ENCODE measurements at places on chromosomes 6 and 20. TPM values are rescaled to one million over a fixed set of nuclear protein-coding genes. Genes with fewer than 3 reads are reported as not detected.

EPHA7 gene
- total RNA-seq: not detected

DEFB132 gene
- total RNA-seq: not detected

E2F1 gene
- 1.6 TPM for total RNA-seq

MICAL1 gene
- 106 TPM for total RNA-seq

PRR3 gene
- 10.3 TPM for total RNA-seq

ZBTB24 gene
- total RNA-seq: 10.4 TPM

DYNLRB1 gene
- total RNA-seq: 40.3 TPM

SAMD3 gene
- 24.3 TPM for total RNA-seq

RPRD1B gene
- 54.8 TPM for total RNA-seq

ZNF335 gene
- total RNA-seq: 74.6 TPM

CCM2L gene
- not detected for total RNA-seq

DNA sequence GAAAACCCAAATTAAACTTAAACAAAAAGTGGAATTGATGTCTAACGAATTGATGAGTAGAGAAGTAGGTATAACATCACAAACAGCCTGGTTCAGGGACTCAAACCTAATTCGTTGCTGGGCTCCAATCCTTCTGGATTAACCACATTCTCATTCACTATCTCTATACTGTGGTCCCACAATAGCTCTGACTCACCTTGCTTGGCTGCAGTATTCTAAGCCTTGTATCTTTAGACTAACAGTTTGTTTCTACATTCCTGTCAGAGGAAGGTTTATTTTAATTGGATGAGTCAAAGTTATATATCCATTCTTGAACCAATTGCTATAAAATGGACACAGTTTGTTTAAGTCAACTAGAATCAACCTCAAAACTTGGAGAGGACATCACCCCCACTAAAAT lies 530.5 kb upstream of the PTCHD4 start:
- no peak overlapping the region for H3K4me3 ChIP-seq
- H3K4me1 ChIP-seq: no peaks in the 10 kb centered on the region
- H3K36me3 ChIP-seq: no peaks in the 10 kb centered on the region
- no peak for DNase-seq
- H3K27me3 ChIP-seq: no peaks in the 10 kb centered on the region

- DNase-seq: peak; percentile 24
- no peak overlapping the region for H3K27ac ChIP-seq
- H3K36me3 ChIP-seq: no peaks in the 10 kb centered on the region
- no peak overlapping the region for H3K4me3 ChIP-seq
- H3K4me1 ChIP-seq: peaks cover 50% of the 10 kb centered on the region
Observed at GRCh38 chr20:21105429-21106170, 558 bp downstream of the LINC00237 start.

GRCh38 chr20:47506850-47507249 lies 5.2 kb downstream of the NCOA3 start:
- no peak overlapping the region for H3K4me3 ChIP-seq
- peaks cover 6% of the 10 kb centered on the region for H3K36me3 ChIP-seq
- H3K27ac ChIP-seq: no peak overlapping the region
- no peaks in the 10 kb centered on the region for H3K27me3 ChIP-seq

- DNase-seq: no peak
- no peaks in the 10 kb centered on the region for H3K27me3 ChIP-seq
- no peaks in the 10 kb centered on the region for H3K4me1 ChIP-seq
- no peak overlapping the region for H3K4me3 ChIP-seq
- H3K36me3 ChIP-seq: no peaks in the 10 kb centered on the region
Observed at GRCh38 chr6:20260360-20260759, 48.1 kb upstream of the MBOAT1 start.

GRCh38 chr6:81762132-81762531 lies 9.7 kb upstream of the TENT5A start:
- no peak for DNase-seq
- no peaks in the 10 kb centered on the region for H3K27me3 ChIP-seq
- H3K4me1 ChIP-seq: no peaks in the 10 kb centered on the region
- H3K27ac ChIP-seq: no peak overlapping the region

DNA sequence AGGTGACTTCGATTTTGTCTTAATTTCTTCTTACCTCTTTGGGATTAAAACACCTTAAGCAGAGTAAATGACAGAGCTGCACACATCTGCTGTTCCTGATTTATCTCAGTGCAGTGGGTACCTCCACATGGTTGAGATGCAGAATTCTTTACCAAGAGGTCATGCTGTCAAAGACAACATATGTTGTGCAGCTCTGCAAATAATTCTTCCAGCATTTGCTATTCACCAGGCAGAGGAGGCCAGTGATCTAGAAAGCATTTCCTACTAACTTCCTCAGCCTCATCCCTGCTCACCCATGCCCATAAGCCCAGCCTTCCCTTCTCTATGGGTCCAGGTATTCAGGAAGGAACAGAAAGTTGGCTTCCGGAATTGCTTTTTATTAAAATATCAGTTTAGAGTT lies 109.3 kb downstream of the THBS2 start:
- H3K4me1 ChIP-seq: no peaks in the 10 kb centered on the region
- no peak overlapping the region for H3K27ac ChIP-seq
- no peak for DNase-seq
- no peak overlapping the region for H3K4me3 ChIP-seq

DNA sequence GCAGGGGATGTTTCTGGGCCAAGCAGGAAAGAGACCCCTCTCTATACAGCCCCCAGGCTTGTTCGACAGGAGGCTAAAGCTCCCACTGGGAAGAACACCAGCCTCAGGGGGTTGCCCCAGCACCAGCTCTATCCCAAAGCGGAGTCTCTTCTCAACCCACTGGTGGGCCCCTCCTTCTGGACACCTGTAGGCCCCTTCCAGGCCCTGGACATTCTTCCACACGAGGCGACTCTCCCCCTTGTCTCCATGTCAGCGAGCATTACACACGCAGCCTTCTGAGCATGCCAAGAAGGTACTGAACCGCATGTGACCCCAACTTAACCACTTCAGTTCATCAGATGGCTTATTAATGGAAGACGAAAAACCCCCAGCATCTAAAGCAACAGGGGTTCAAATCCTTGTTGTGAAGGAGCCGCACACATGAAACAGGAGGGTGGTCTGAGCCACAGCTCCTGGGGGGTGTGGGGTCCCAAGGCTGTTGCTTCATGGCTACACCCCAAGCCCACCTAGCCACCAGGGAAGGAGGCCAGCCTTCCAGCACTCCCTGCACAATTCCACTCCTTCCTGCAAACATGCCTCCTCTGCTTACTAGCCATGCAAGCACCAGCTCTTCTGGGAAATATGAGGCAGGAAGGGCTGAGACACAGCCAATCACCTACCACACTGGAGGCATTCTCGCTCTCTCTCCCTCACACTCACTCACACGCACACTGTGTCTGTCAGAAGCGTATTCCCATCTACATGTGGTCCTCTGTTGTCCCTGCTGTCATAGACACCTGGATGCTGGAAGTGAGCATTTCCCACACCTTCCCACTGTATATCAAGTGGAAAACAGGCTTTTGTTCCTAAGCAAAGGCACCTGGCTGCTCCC lies 104.5 kb downstream of the NOL4L start:
- no peak overlapping the region for H3K4me3 ChIP-seq
- no peak overlapping the region for H3K27ac ChIP-seq
- peaks cover 4% of the 10 kb centered on the region for H3K36me3 ChIP-seq

- no peak overlapping the region for H3K27ac ChIP-seq
- H3K36me3 ChIP-seq: no peaks in the 10 kb centered on the region
- no peak for DNase-seq
- no peak overlapping the region for H3K4me3 ChIP-seq
- no peaks in the 10 kb centered on the region for H3K27me3 ChIP-seq
Observed at GRCh38 chr20:62411479-62412193, 4.6 kb upstream of the CABLES2 start.

DNA sequence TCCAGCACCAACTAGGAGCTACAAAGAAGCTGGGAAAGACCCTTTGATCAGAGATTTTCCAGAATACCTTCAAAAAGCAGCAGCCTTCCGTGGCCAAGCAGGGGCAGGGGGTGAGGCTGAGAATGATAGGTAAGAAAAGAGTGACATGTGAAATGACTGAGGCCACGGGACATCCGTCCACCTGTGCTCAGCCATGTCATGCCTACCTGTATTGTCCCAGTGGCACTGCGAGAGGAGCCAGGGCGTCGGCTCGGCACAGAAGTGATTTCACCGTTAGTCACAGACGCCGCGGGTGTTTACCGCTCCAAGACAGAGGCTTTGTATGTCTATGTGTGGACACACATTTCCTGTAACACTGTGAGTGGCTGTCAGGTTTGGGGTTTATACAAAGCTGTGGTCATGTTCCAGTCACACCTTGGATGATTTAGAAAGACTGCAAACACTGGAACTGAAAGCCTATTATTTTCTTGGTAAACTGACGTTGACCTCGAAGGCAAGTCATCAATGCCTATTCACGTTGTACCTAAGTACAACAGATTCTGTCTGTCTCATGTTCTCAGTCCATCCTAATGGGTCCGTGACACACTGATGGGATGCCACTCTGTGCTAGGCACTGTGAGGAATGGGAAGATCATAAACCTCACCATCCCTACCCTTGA lies 32.1 kb upstream of the JAG1 start:
- no peak overlapping the region for H3K4me3 ChIP-seq
- DNase-seq: no peak
- H3K27ac ChIP-seq: no peak overlapping the region
- no peaks in the 10 kb centered on the region for H3K4me1 ChIP-seq
- no peaks in the 10 kb centered on the region for H3K27me3 ChIP-seq
- H3K36me3 ChIP-seq: no peaks in the 10 kb centered on the region

DNA sequence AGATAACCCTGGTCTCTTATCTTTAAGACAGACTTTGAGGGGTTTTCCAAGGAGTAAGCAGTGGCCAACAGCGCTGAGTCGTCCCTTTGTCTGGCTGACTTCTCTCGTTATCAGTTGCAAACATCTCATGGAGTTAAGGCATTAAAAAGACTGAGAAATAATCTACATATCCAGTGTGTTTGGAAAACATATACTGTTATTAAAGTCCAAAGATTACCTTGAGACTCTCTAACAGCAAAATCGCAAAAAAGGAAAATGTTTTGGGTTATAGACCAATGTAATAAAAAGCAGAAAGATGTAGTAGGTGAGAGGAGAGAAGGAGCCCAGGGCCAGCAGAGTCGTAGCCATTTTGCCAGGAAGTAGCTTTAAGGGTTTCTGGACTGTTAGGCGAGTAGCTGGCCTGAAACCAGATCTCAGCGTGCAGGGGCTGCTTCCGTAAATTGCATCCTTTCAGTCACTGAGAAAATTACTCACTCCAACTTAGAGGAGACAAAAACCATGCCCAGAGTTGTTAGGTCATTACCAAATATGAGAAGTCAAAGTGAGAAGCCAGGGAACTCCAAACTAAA lies 24.6 kb downstream of the MYLK4 start:
- no peaks in the 10 kb centered on the region for H3K27me3 ChIP-seq
- no peaks in the 10 kb centered on the region for H3K36me3 ChIP-seq
- no peaks in the 10 kb centered on the region for H3K4me1 ChIP-seq

DNA sequence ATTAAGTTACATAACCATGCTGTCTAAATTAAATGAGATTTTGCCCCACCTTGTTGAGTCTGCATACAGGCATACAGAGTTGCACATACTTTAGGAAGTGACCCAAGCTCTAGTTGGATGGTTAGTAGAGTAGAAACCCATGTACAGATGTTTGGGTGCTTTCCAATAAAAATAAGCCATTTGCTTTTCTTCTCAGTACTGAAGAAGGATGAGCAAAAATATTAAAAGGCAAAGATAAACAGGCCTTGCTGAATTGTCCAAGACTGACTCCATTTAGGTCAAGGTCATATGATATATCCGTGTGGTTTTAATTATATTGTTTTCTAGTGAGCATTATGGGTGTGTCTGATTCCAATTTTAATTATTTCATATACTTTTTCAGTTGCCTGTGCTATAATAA lies 589.4 kb downstream of the RFPL4B start:
- no peaks in the 10 kb centered on the region for H3K4me1 ChIP-seq
- H3K4me3 ChIP-seq: no peak overlapping the region
- H3K27ac ChIP-seq: no peak overlapping the region
- no peak for DNase-seq
- no peaks in the 10 kb centered on the region for H3K36me3 ChIP-seq
- H3K27me3 ChIP-seq: no peaks in the 10 kb centered on the region

GRCh38 chr6:89828988-89829471 lies 650 bp upstream of the CASP8AP2 start:
- peaks cover 16% of the 10 kb centered on the region for H3K36me3 ChIP-seq
- H3K27ac ChIP-seq: peak overlapping the region; percentile 86
- peaks cover 26% of the 10 kb centered on the region for H3K4me1 ChIP-seq
- H3K27me3 ChIP-seq: no peaks in the 10 kb centered on the region

- H3K4me3 ChIP-seq: peak overlapping the region; percentile 16
- H3K27ac ChIP-seq: no peak overlapping the region
- DNase-seq: no peak
Observed at GRCh38 chr6:75206576-75207342, 906 bp upstream of the COL12A1 start.

GRCh38 chr6:127383988-127384387 lies 40.6 kb upstream of the ECHDC1 start:
- no peaks in the 10 kb centered on the region for H3K27me3 ChIP-seq
- no peaks in the 10 kb centered on the region for H3K36me3 ChIP-seq
- H3K4me1 ChIP-seq: no peaks in the 10 kb centered on the region
- H3K27ac ChIP-seq: no peak overlapping the region

GRCh38 chr20:54475334-54476168 lies at the start of gene DOK5:
Gene DOK5 (plus strand): TSS chr20:54475593. CDS start chr20:54475947, 354 bp downstream.
- peaks cover 38% of the 10 kb centered on the region for H3K27me3 ChIP-seq
- H3K36me3 ChIP-seq: no peaks in the 10 kb centered on the region
- DNase-seq: no peak
- no peak within 1 kb of the TSS for H3K4me3 ChIP-seq

- H3K4me1 ChIP-seq: no peaks in the 10 kb centered on the region
- no peak overlapping the region for H3K4me3 ChIP-seq
- H3K27ac ChIP-seq: no peak overlapping the region
- no peak for DNase-seq
- H3K36me3 ChIP-seq: no peaks in the 10 kb centered on the region
Observed at GRCh38 chr6:103995571-103995970, 864.1 kb downstream of the HACE1 start.

DNA sequence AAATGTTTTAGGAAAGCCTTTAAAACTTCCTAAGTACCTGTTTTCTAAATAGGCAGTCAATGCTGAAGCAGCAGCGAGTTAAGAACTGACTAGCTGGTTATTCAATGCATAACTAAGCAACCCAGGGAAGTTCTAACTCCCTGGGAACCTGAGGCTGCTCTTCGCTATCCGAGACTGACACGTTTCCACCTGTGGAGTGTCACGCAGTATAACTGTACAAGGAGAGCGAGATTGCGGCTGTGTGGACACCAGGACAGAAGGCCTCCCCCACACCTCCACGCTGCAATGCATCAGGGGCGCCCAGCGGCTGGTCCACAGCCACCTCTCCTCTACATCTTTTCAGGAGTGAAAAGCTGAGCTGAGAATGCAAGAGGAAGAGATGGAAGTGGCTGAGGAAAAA lies 8.0 kb downstream of the PXDC1 start:
- no peak for DNase-seq
- no peak overlapping the region for H3K4me3 ChIP-seq
- H3K27me3 ChIP-seq: peaks cover 9% of the 10 kb centered on the region
- no peaks in the 10 kb centered on the region for H3K36me3 ChIP-seq
- no peak overlapping the region for H3K27ac ChIP-seq
